SK-MEL-5 (cell line): ENCODE measurements at places on chromosomes 4 and X. TPM values are rescaled to one million over a fixed set of nuclear protein-coding genes. Genes with fewer than 3 reads are reported as not detected.

SMARCA1 gene
- total RNA-seq, result 46.9 and 51.1 TPM in 2 replicates

DNA sequence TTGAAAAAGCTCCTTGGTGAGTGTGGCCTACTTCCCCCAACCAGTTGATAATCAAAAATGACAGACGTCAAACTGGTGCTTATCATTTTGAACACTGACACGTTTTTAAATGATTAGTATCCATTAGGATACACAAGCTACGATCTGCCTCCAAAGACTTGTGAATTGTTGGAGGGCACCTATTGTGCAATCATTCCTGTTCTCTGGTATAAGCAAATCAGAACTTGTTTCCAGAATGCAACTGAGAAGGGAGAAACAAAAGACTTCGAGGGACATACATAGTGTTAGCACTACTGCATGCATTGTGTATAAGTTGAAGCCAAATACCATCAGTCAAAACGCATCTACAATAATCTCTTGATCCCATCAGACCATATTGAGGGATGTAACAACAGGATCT, 11.6 kb downstream of the NPY2R start:
- no peak for DNase-seq

DNA sequence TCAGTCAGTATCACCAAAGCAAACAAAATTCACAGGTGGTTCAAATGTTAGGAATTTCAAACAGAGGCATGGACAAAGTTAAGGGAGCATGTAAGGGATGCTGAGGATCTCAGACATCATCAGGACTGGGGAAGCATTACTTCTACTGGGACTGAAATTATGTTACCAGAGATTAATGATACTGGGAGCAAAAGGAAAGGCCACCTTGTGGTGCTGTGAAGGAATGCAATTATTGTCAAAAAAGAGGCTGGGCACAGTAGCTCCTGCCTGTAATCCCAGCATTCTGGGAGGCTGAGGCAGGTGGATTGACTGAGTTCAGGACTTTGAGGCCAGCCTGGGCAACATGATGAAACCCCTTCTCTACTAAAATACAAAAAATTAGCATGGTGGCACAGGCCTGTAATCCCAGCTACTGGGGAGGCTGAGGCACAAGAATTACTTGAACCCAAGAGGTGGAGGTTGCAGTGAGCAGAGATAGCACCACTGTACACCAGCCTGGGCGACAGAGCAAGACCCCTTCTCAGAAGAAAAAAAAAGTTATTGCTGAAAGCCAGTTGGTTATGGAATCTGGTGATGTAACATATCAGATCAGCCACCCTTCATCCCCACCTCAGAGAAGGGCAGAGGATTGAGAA, 954.3 kb downstream of the PCDH7 start:
- DNase-seq, result peak; percentile 68

- DNase-seq, result no peak
These were observed 30.2 kb downstream of the CPLX1 start for GRCh38 chr4:795726-796119.

DNA sequence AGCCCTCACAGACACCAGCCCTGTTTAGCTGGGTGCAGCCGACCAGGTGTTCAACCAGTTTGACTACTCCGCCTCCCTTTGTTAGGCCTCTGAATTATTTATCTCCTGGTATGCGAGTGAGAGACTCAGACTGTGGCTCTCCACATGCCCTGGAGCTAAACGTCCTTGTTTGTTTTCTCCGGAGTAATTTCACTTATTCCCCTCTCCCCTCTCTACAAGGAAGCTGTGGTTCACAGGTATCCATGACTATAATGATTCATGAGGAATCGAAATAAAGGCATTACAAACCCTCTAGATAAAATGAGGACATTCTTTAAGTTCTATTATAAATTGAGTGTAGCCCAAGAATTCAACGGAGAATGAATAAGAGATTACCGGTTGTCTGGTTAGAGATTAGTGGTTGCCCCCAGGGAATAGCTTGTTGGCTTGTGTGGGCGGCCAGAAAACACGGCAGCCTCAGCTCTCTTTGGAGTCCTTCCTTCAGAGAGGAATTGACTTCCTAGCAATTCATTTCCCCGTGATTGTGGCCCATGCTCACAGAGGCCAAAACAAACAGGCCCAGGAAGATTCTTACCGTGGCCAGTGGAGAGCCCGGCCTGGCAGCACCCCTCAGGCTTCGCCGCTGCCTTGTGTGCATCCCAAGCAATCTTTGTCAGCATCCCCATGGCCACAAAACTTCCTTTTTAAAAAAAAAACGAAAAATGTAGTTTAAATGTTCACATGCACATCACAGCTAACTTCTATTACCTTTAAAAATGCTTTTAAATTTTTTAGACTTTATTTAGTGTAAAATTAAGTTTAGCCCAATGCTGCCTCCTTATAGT, 60.2 kb upstream of the CBR4 start:
- peak; percentile 85 for DNase-seq

HMGB2 gene
- total RNA-seq, result 79.3 and 92.1 TPM in 2 replicates

FRYL gene
- 41.6 and 43.5 TPM in 2 replicates for total RNA-seq

DNA sequence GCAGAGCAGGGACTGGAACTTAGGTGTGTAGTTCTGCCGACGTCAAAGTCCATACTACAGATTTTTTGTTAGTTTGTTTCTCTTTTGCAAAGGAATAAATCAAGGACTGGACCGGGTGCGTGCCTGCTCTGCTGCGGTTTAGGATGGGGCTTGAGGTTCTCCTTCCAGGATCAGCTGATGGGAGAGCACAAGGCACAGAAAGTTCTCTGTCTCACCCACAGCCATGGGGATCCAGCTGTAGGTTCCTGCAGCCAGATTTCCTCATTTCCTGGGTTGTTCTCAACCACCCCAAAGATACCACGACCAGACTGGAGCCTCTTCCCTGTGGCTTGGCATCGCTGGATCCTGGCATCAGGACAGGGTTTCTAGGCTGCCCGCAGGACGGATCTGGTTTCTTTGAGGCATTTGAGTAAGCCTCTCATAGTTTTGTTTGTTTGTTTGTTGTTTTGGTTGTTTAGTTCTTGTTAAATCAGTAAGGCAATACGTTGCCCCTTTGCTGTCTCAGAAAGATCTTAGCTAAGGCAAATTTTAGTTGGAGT, 789 bp upstream of the SRPX start:
- peak; percentile 25 for DNase-seq

GRCh38 chrX:102624105-102624504, 24.8 kb downstream of the ARMCX5 start:
- DNase-seq, result no peak

GRCh38 chrX:65828599-65828998, 161.1 kb downstream of the MSN start:
- DNase-seq, result no peak

DNA sequence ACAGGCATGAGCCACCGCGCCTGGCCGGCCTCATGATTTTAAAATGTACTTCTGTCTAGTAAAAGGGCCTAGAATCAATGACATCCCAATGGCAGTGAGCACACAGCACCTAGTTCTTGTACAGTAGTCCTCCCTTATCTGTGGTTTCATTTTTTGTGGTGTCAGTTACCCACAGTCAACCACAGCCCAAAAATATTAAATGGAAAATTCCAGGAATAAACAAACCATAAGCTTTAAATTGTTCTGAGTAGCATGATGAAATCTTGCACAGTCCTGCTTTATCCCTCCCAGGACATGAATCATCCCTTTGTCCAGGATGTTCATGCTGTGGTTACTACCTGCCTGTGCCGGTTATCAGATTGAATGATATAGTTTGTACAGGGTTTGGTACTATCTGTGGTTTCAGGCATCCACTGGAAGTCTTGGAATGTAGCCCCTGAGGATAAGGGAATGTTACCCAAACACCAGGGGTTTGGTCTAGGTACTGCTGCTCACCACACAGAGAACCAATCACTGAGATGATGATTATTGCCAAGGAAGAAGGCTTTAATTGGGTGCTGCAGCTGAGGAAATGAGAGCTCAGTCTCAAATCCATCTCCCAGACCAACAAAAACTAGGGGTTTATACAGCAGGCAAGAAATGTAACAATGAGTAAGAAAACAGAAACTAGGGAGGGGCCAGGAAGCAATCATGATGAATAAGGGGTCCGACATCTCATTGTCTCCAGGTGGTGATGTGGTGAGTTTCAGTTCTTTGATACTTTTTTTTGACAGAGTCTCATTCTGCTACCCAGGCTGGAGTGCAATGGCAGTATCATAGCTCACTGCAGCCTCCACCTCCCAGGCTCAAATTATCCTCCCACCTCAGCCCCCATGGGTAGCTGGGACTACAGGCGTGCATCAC, 16.2 kb upstream of the FHL1 start:
- peak; percentile 56 for DNase-seq

- DNase-seq, result no peak
These were observed 18.0 kb downstream of the CLCN4 start for GRCh38 chrX:10174810-10175209.

MEPE gene
- total RNA-seq, result not detected in 2 replicates

GRCh38 chr4:622071-622995, 3.0 kb upstream of the PDE6B start:
- no peak for DNase-seq

DLG3 gene
- 0.64 and 2.5 TPM in 2 replicates for total RNA-seq

- no peak for DNase-seq
These were observed 149.3 kb upstream of the SLC4A4 start for GRCh38 chr4:71189471-71189870.

GRCh38 chrX:103747163-103747562, 29.5 kb upstream of the PLP1 start:
- DNase-seq, result no peak

DNA sequence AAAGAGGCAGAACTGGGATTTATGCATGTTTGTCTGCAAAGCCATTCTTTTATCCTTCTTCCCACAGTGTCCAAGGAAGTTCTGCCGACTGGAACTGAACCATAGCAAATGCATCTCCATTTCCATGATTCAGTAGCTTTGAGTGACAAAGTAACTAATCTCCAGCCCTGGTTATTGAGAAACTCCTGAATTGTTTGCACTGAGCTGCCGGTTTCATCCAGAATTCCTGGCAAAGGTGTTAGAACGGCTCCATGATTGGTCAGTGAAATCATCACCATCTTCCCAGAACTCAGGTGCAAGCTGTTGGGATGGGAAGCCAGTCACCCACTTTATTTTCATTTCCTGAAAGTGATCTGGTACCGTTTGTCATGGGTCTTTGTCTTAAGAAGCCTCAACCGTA, 47.0 kb upstream of the SLC34A2 start:
- no peak for DNase-seq

KLHL34 gene
- total RNA-seq, result not detected in 2 replicates

DNA sequence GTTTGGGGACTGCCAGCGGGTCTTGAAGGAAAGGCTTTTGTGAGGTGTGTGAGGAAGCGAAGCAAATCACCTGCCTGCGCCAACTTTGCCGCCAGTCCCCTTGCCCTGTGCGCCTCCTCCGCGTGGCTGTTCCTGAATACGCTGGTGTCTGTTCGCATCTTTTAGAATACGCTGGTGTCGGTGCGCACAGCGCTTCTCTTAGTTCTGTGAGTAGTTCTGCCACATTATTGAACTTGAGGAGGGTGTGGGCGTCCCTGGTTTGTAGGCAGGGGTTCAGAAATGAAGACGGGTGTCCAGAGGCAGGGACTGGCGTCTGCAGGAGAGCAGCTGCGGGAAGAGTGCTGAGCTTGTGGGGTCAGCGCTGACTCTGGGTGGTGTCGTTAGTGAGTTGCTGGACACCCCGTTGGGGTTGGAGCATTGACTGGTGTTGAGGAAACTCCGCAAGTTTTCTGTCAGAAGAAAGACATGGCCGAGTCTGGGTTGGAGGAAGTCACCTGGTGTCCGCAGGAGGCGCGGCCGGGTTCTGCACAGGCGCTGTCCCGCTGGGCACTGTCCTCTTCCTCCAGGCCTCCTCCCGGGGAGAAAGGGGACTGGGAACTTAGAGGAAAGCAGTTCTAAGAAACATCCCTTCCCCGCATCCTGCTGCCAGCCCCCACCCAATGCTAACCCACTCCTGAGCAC, 930 bp downstream of the ZNF718 start:
- DNase-seq, result peak; percentile 30

POF1B gene
- total RNA-seq, result 0.08 and 0.21 TPM in 2 replicates

GRCh38 chrX:47166126-47166525, 21.1 kb downstream of the RBM10 start:
- no peak for DNase-seq

DNA sequence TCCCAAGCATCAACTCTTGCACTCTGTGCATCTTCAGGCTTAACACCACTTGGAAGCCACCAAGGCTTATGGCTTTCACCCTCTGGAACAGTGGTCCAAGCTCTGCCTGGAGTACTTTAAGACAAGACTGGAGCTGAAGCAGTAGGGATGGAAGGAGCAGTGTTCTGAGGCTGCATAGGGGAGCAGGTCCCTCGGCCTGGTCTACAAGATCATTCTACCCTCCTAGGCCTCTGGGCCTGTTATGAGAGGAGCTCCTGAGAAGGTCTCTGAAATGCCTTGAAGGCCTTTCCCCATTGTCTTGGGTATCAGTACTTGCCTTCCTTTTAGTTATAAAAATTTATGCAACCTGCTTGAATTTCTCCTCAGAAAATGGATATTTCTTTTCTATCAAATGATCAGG, 286.7 kb downstream of the CPXCR1 start:
- no peak for DNase-seq

H2AZ1 gene
- total RNA-seq, result 837 and 844 TPM in 2 replicates

- no peak for DNase-seq
These were observed 2441.7 kb downstream of the ARAP2 start for GRCh38 chr4:33802578-33802977.

DNA sequence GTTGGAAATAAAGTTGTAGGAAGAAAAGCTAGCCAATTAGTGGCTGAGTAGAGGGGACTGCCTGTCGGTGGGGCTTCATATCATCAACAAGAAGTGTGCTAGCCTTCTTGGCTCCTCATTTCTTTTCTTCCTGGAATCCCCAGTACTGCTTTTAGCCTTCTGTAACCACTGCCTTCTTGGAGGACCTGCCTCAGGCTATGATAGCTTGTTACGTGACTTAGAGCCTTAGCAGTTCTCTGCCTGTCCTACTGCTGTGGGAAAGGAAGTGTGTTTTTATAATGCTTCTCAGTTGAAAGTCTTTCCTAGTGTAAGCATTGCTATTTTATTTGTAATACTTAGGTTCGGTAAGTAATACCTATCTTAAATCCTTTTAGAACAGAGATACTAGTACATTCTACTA, 61.9 kb downstream of the LARP1B start:
- DNase-seq, result no peak

PPARGC1A gene
- 88.7 and 101 TPM in 2 replicates for total RNA-seq

DNA sequence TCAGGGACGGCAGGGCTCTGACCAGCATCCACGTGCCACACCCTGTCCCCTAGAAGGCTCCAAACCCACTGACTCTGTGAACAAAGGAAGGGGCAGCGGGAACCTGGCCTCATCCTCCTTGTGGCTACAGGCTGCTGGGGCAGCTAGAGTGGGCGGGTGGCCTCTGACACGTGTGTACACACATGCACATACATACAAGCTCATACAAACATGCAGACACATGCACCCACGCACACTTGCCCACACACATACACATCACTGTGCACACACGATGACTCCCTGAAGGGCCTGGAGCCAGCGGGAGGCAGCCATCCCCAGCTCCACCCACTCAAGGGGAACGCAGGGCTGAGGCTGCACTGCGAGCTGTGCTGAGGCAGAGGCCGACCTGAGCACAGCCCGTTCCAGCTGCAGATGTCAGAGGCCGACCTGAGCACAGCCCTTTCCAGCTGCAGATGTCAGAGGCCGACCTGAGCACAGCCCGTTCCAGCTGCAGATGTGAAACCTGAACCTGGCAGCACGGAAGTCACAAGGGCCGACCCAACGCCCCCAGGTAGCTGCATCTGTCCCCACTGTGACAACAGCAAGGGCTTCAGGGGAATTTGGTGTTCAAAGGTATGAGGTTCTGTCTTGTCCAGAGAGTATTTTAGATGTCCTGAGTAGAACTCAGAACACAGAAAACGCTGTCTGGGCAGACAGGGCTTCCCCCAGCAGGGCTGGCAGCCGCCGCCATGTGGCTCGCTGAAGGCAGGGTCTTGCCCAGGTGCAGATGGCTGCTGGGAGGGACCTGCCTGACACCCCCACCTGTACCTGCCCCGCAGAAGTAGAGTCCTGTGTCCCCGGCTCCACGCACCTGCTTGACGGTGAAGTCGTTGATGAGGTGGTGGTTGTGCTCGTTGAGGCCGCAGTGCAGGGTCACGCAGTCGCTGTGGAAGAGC, 33.5 kb downstream of the CTBP1 start:
- no peak for DNase-seq

AFM gene
- total RNA-seq, result not detected in 2 replicates
